ENCODE measurements at places on chromosomes 11 and 22. TPM values are rescaled to one million over a fixed set of nuclear protein-coding genes. Genes with fewer than 3 reads are reported as not detected.

SLC43A1 gene
- total RNA-seq, result 0.94 TPM

DNA sequence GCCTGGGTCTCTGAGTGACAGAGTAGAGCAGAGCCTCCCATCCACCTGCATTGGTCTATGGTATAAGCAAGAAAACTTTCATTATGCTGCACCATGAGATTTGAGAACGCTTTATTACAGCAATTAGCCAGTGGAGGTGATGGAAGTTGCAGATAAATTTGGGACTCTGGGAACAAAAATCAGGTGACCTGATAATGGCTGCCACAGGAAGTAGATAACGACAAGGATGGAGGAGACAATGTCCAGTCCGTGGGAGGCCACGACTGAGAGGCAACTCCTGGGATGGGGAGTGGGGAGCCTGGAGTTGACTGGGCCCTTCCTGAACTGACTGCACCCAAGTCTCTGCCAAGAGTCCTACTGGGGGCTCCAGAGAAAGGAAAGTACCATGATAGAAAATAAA lies 4.7 kb downstream of the MRGPRD start:
- DNase-seq, result no peak

DNA sequence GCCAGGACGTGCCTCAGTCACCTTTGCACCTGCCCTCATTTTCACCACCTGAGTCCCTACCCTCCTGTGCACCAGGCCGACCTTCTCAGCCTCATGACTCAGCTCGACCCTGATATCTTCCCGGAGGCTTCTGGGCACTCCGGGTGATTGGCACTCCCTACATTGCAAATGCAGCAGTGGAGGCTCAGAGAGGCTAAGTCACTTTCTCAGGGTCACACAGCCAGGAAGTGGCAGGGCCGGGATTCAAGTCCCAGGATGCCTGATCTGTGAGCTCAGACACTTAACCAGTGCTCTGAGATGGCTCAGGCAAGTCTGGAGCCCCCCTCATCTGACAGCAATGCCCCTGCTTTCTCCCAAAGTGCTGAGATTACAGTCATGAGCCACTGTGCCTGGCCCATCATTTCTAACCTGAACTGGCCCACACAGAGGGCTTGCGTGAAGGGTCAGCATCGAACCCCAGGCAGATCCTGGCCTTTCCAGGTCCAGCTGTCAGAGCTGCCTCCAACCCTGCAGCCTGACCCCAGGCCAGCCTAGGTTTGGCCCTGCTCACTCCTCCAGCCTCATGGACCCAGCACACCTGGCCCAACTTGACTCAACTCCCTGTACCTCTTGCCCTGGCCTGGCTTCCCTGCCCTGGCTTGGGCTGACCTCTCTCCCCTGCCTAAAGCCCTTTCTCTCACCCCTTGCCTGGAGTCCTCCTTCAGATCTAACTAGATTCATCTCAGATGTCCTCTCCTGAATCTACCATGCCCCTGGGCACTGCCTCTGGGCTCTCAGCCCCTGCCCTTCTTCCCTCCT lies 40.7 kb upstream of the RTL6 start:
- no peak for DNase-seq

GRCh38 chr22:36879775-36880174 lies 19.0 kb downstream of the NCF4 start:
- no peak for DNase-seq

DNA sequence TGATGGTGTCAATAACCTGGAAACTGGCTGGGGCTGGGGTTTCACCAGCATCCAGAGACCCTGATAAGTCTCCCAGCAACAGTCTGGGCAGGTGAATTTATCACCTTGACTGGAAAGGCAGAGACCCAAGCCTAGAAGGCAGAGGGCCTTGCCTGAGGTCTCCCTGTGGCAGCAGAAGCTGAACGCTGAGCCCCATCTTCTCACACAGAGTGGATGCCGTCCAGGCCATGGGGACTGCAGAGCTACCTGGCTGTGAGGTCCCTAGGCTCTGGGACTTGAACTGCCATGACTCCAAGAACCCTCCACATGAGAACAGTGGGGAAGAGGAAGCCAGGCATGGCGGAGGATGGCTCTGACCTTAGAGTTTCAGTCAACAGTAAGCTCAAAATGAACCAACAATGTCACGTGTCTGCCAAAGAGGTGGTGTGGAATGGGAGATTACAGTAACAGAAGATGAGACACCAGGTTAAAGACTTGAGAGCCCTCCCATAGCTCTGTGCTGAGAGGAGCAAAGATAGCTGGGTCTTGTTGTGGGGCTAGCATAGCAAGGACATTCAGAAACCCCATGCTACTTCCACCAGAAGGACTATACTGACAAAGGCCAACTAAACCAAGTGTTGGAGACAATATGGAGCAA lies 79.1 kb upstream of the LINC01488 start:
- no peak for DNase-seq

- DNase-seq, result no peak
Measured at GRCh38 chr22:23537416-23537815, 42.7 kb downstream of the IGLL1 start.

DNA sequence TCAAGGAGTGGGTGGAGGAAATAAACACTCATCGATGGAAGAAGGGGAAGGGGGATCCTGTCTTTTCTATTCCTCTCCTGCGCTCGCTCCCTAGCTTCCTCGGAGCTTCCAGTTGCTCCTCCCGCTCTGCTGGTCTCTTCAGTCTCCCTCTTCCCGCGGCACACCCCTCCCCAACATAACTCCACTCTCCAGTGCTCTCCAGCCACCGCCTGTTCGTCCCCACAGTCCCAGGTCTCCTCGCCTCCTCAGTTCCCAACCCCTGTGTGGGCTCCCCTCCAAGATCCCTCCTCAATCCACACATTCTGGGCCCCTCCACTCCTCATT lies 438 bp downstream of the ZW10 start:
- no peak for DNase-seq

- no peak for DNase-seq
Measured at GRCh38 chr11:115736146-115736545, 231.9 kb upstream of the CADM1 start.

- no peak for DNase-seq
Measured at GRCh38 chr11:103368145-103368544, 258.9 kb downstream of the DYNC2H1 start.

DNA sequence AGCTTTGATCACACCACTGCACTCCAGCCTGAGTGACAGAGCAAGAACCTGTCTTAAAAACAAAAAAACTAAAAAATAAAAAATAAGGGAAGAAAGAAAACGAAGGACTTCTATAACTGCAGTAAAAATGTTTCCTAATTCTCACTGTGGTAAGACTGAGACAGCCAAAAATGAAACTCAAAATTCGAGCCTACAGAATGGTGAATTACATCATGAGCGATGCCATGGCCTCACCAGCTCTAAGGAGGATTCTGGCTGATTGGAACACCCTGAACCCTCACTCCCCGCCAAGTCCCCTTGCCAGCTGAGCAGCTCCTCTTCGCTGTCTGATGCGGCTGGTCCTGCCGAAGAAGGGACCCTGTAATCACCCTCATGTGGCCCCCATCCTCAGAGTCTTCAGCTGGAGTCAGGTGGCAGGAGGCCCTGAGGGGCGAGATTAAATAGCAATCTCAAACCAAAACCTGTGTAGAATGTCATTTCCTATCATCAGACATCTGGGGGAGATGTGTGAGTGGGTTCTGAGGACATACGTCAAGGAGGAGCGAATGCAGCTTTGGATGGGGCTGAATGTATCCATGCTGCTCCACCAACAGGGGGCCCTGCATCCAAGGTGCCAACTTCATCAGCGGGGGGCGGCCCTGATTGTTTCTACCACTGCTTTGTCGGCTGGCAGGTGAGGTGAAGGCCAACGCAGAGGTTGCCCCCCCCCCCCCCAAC lies 29.2 kb downstream of the PDGFB start:
- no peak for DNase-seq

GRCh38 chr22:27723708-27724107 lies 77.8 kb downstream of the MN1 start:
- no peak for DNase-seq

GRCh38 chr22:49737101-49737551 lies 90.5 kb downstream of the BRD1 start:
- DNase-seq, result no peak

GRCh38 chr22:37442537-37442936 lies 15.3 kb upstream of the ELFN2 start:
- DNase-seq, result no peak

All from occipital lobe (tissue), 3 donors.